ENCODE measurements at places on chromosomes 6 and 20.

- DNase-seq, result no peak
These were observed 6.0 kb downstream of the CTSZ start for GRCh38 chr20:59001068-59001448.

- no peak for DNase-seq
These were observed 15.0 kb downstream of the CALHM6 start for GRCh38 chr6:116476002-116476678.

DNA sequence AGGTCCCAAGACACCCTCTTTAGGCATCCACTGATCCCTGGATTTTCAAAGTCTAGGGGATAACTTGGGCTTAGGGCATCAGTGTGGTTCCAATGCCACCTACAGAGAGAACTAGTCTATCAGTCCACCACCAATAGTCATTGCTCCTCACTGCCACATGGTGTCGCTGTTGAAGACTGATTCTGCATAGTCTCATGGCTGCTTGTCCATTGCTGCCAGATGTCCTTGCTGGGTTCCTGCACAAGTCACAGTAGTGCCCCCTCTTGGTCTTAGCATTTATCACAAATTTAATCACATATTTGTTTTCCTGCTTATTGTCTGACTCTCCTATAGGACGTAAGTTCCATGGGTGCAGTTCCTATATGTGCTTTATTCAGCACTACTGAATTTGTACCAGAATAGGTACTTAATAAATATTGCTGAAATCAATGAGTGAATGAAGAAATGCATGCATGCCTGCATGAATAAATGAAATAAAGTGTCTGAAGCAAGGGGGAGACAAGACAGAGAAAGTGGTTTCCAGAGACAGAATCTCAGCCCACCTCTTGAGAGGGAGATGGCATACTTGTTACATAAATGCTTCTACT lies 45.9 kb upstream of the RALY start:
- DNase-seq, result no peak

DNA sequence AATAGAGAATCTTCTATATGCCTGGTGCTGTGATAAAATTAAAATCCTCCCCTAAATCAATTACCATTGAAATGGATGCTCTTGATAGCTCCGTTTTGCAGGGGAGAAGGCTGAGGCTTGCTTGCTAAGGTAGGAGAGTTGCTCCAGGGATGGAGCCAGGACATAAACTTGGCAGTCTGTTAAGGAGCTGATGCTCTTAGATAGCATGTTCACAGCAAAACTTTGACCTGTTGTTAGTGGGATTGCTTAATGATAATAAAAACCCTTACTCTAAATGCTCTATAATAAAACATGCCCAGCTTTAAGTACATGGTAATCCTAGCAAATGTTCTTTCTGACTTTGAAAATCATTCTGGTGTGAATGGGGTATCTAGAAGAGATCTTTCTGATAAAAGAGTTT lies 228.4 kb upstream of the JAG1 start:
- no peak for DNase-seq

DNA sequence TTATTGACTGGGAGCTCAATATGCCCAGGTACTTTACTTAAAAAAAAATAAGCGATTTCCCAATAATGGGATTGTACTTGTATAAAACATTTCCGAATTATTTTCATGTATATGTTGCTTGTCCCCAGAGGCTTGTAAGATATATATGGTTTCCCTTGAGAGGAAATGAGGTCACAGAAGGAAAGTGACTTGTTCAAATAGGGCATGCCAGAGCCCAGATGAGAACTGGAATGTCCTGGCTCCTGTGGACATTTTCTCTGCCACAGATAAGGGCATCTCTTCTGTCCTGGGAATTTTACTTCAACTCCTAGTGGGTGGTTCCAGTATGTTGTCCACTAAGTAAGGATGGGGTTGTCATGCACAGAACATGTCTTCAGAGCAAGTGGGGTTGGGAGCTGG lies 63.0 kb downstream of the LYRM2 start:
- no peak for DNase-seq

DNA sequence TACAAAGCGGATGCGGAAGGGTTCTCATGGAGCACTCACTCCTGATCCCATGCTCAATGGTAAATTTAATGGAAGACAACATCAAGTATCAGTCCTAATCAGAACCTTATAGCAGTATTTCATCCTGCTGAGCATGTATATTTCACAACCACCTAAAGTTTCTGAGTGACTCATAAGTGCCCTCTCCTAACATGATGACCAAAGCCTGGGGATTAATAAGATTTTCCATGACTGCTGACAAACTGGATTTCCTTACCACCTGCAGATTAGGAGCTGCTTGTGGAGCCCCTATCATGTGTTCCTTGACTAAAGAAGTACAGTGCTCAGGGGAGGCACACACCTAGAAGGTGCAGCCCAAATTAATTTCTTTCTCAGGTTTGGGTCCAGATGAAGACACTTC lies 112.8 kb downstream of the INSM1 start:
- no peak for DNase-seq

- no peak for DNase-seq
These were observed 174.8 kb downstream of the DOK5 start for GRCh38 chr20:54650052-54650719.

- no peak for DNase-seq
These were observed 1.2 kb downstream of the RPS21 start for GRCh38 chr20:62387933-62388635.

GRCh38 chr6:12147557-12148316 lies 135.6 kb downstream of the HIVEP1 start:
- DNase-seq, result no peak

DNA sequence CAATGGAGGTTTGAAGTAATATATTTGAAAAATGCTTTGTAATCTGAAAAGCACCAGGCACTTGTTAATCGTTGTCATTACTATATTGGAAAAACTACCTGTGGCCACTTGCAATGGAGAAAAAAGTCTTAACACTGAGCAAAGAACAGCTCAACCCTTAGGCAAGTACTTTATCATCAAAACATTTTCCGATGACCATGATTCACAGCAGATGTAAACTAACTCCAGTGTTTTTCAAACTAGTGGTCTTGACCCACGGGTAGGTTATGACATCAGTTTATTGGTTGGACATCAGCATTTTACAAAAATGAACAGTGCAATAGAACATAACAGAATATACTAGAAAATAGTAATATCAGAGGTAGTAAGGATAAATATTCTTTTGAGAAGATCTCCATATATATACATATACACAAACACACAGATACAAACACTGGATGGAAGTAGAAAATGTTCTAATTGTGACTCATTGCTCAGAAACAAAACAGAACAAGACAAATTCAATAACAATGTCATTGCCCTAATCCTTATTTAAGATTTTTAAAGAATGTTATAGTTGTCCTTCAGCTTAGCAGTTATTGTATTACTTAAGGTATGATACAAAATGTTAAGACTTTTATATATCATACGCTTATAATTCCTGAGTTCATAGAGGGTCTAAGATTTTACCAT lies 123.0 kb downstream of the PLCB1 start:
- peak; percentile 1 for DNase-seq

GRCh38 chr20:10501402-10501801 lies 66.3 kb downstream of the SLX4IP start:
- DNase-seq, result no peak

GRCh38 chr20:1894471-1894950 lies 696 bp upstream of the SIRPA start:
- peak; percentile 55 for DNase-seq

DNA sequence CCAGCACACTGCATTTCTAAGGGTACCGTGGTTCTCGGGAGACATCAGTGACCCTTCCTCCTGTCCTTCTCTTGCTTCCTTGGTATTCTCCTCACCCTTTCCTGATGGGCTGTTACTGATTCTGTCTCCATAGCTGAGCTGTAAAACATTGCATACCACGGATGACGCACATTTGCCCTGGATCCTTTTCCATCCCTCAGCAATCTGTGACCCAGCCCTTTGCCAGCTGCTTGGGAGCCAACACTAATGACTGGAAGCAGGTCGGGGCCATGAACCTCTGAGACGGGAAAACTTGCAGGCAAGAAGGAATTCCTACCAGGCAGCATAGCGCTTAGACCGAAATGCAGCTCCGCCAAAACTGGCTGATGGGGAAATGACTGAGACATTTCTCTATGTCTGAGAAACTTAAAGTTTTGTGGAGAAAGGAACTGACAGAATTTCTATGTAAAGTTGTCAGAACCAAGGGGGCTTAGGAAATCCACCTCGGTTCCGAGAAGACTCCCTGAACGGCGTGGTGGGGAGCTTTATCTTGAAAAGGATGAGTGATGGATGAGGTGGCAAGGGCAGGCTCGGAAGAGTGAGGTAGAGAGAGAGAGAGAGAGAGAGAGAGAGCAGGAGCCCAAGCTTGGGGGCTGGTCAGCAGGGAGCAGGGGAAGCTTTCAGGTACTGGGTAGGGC lies 19.2 kb downstream of the TUBB2B start:
- peak; percentile 96 for DNase-seq

- DNase-seq, result no peak
These were observed 233.1 kb upstream of the ZNF217 start for GRCh38 chr20:53826597-53827291.

- peak; percentile 28 for DNase-seq
These were observed 75.8 kb downstream of the SYCP2L start for GRCh38 chr6:10962673-10963072.

- DNase-seq, result no peak
These were observed 21.1 kb downstream of the RAET1L start for GRCh38 chr6:150004101-150004782.

DNA sequence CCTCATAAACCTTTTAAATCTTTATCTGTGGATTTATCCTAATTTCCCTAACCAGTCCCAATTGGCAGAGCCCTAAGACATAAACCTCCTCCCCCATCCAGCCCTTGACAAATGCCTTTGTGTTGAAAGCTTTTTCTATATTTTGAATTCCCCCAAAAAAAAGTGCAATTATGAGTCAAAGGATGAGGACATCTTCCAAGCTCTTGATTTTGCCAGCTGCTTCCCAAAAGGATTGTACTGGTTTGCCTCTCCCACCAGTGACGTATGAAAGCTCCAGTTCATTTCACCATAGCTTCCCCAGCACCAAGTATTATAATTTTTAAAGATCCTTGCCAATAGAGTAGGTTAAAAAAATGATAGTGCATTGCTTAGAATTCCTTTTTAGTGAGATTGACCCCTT lies 38.9 kb downstream of the SIRPA start:
- DNase-seq, result peak; percentile 69

- DNase-seq, result no peak
These were observed 16.8 kb downstream of the MAP1LC3A start for GRCh38 chr20:34575271-34575670.

DNA sequence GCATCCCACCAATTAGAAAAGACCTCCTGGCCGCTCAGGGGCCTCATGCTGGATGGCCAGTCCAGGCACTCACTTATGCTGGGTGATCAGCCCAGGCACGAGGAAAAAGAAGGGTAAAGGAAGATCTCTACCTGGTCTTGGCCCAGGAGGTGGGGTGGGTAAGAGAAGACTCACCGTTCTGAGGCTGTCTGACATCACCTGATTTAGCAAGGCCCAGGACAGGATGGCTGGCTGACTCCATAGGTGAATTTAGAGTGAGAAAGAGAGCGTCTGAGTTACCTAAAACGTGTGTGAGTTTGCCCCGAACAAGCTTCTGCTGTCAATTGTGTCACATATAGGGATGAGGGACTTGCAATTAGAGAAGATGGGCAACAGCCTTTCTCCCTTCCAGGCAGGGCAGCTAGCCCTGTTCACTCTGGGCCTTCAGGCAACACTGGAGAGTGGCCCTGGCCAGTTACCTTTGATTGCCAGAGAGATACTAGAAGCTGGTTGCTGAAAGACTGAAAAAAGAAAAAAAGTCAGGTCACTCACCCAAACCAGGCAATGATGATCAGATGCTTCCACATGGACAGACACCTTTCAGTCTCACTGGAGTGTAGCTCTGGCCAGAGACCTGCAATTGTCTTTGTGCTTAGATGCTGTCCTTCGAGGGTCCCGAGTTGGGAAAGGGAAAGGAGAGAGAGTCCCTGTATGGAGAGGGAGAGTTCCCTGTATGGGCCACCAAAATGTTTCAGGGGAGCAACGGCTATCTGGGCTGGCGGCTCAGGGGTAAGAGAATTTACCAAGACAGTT lies 35.7 kb upstream of the IER3 start:
- no peak for DNase-seq

DNA sequence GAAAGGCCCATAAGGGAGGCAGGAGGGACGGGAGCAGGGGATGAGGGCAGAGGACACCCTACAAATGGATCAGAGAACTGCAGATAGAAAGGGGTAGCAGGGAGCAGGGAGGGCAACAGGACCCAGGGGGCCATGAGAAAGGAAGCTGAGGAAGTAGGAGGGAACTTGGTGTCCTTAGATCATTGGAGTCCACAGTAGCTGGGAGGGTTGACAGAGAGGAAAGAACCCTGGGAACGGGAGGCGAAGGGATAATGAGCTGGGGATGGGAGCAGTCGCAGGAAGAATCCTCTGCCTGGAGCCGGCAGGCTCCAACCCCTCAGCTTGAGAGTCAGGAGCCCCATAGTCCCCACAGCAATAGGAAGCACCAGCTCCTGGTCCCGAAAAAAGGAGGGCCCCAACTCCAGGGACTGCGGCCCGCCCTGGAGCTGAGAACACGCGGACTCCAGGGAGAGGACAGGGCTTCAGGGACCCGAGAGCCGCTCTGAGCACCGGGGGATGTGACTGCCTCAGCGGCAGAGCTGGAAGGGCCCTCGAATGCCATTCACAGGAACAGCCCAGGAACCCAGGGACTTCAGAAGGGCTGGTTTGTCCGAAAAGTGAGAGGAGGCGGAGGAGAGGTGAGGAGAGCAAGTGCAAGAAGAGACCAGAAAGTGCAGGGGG lies 32.7 kb downstream of the HLA-A start:
- DNase-seq, result no peak

DNA sequence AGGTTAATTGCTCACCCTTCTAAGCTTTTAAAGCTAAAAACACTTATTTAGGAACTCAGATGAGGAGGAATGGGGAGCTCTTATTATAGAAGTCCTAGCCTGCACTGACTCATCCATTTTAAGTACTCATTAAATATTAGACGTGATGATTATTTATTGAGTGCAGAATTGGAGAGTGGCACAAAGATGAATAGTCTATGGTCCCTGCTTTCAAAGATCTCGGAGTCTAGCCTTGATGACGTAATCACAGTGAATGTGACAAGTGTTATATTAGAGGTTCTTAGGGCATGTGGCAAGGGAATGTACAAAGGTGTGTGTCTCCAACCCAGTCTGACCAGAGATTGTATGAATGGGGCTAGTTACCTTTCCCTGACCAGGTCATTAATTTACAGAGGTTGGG lies 68.7 kb upstream of the CD83 start:
- no peak for DNase-seq

DNA sequence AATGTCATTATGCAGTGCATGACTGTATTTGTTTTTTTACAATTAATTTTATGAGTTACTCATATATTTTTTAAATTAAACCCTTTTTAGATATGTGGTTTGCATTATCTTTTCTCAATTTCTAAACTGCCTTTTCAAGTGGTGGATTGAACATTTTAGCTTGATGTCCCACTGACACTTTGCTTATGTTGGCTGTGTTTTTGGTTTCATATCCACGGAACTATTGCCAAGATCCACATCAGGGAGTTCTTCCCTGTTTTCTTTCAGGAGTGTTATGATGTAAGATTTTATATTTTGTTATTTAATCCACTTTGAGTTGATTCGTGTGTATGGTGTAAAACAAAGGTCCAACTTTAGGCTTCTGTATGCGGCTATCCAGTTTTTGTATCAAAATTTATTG lies 1144.9 kb upstream of the EYS start:
- no peak for DNase-seq

All from GM04504 (cell line).